ENCODE measurements at places on chromosomes 3 and 15. TPM values are rescaled to one million over a fixed set of nuclear protein-coding genes. Genes with fewer than 3 reads are reported as not detected.

The MFSD1 gene
- total RNA-seq = 83.7 TPM

The C3orf85 gene
- not detected for total RNA-seq

DNA sequence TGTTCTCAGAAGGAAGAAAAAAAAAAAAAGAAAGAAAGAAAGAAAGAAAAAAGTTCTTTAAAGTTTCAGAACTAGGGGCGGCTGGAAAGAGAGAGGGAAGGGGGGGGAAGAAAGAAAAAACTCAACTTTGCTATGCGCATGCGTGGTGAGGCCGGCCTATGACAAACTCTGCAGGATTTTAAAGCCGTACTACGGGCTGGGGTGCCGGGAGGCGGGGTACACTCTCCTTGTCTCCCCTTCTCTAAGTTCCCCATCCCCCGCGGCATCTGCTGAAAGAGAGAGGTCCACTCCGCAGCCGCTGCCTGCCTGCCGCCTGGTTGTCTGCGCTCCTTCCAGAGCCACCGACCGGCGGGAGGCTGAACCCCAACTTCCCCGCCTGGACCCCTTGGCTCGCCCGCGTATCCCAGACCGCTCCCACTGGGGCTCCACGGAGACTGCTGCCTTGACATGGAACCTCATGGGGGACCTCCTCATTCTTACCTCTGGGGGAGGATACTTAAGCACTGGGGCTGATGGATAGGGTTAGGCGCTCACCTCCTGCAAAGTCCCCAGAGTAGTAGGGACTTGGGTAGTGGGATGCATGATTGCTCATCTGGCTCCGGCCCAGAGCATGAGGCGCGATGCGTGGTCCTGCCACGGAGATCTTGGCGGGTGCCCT is 1.4 kb upstream of the WNT5A start:
- no peak for DNase-seq

DNA sequence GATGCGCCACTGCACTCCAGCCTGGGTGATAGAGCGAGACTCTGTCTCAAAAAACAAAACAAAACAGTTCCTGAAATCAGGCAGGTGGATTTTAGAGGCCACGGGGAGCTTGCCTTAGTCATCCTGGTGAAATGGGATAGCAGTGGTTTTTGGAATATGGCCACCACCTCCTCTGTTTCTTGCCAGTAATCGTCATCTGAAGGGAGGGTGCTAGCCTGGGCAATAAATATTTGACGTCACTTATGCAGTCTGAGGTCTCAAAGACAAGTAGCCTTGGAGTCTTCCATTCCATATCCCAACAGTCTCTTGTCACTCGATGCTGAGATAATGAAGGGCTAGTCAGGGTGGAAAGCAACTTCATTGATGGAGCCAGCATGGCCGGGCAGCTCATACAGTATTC is 55.2 kb downstream of the KCNAB1 start:
- no peak for DNase-seq

DNA sequence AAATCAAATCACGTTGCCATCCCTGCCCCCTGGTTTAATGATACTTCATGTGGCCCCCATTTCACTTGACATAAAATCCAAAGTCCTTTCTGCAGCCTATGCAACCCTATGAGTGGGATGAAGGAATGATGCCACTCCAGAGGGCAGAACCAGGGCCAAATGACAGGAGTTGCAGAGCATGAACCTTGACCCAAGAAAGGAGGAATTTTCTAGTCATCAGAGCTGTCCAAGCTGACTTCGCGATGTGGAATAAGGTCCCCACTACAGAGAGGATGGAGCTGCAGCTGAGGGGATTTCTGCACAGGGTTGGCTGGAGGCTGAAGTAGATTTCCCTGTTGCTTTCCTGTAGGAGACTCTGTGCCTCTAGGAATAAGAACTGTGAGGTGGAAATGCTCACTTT is 15.8 kb upstream of the EPHB3 start:
- DNase-seq = no peak

GRCh38 chr3:173992416-173992815 is 594.9 kb downstream of the NLGN1 start:
- DNase-seq = no peak

GRCh38 chr15:58046467-58046866 is 19.0 kb downstream of the ALDH1A2 start:
- DNase-seq = no peak

- DNase-seq = no peak
These were observed 354.4 kb downstream of the NTRK3 start for GRCh38 chr15:87901926-87902690.

- DNase-seq = no peak
These were observed 68.9 kb upstream of the MNS1 start for GRCh38 chr15:56533731-56534403.

Measured in tibial nerve (tissue), 4 donors.